ENCODE measurements at places on chromosomes 12 and 14.

DNA sequence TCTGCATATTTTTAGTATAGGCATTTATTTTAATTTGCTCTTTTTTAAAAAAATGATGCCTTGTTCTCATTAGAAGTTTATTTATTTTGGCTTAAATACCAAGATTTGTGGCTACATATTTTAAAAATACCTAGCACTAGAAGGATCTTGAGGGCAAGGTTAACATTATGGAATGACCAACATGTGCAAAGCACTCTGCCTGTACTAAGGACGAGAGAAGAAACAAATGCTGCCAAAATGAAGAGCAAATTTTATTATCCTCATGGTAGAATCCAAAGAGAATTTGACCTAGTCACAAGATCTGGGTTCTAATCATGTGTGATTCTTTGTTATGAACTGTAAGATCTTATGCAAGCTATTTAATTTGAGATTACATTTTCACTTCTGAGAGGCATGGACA lies 2.8 kb downstream of the CAND1 start:
- no peak for DNase-seq

DNA sequence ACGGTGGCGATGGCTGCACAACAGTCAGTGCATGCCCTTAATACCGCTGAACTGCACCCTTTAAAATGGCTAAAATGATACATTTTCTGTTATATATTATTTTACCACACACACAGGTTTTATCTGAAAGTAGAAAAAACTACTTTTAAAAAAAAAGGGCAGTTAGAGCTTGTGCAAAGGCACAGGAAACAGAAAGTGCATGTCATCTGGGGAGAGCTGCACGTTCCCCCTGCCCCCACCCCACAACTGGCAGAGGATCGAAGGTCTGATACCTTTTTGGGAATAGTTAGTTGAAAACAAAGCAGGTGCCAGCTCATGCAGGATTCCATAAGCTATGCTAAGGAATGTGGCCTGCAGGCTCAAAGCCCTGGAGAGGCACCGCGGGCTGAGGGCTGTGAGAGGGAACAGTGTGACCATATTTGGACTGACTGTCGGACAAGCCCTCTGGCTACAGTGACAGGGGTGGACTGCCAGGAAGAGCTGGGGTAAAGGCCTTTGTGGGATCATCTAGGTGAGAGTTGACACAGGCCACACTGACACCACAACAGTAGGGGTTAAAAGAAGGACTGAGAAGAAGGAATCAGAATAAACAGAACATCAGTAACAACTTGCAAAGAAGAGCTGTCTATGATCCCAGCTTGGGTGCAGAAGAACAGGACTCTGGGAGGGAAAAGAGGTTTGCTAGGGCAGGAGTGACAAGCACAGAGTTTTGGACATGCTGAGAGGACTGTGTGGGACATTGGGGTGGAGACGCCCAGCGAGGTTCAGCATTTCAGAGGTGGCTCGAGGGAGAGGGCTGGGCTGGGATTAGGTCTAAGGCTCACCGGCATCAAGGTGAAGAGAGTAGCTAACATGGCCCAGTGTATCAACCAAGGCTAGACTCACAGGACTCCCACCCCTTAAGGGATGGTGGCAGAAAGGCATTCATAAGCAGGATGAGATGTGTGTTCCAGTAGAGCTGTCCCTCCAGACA lies 54.6 kb downstream of the ACTN1 start:
- DNase-seq = no peak

DNA sequence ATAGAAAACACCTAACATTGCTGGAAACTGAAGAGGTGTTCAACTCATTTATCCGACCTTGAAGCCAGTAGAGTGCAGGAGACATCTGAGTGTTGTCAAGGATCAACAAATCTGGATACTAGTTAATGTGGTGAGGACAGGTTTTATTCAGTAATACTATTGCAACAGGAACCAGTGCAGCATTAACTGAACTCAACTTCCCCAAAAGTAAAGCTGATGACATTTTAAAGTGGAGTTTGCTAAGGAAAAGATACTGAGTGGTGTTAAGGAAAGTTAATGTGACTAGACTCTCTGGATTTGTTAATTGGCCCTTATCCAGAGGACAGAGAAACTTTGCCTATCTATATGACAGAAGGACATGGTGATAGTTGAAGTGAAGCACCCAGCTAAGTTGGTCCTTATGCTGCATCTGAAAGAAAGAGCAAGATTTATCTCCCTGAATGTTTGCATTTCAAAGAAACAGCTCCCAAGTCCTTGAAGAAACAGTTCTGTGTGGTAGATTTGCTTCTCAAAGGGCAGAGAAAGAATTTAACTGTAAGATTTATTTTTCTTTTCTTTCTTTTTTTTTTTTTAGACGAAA lies 1.2 kb upstream of the CLEC7A start:
- no peak for DNase-seq

- DNase-seq = no peak
Observed at GRCh38 chr14:100298551-100299237, 7.5 kb downstream of the SLC25A29 start.

GRCh38 chr14:101072945-101073597 lies 169.5 kb upstream of the RTL1 start:
- DNase-seq = no peak

DNA sequence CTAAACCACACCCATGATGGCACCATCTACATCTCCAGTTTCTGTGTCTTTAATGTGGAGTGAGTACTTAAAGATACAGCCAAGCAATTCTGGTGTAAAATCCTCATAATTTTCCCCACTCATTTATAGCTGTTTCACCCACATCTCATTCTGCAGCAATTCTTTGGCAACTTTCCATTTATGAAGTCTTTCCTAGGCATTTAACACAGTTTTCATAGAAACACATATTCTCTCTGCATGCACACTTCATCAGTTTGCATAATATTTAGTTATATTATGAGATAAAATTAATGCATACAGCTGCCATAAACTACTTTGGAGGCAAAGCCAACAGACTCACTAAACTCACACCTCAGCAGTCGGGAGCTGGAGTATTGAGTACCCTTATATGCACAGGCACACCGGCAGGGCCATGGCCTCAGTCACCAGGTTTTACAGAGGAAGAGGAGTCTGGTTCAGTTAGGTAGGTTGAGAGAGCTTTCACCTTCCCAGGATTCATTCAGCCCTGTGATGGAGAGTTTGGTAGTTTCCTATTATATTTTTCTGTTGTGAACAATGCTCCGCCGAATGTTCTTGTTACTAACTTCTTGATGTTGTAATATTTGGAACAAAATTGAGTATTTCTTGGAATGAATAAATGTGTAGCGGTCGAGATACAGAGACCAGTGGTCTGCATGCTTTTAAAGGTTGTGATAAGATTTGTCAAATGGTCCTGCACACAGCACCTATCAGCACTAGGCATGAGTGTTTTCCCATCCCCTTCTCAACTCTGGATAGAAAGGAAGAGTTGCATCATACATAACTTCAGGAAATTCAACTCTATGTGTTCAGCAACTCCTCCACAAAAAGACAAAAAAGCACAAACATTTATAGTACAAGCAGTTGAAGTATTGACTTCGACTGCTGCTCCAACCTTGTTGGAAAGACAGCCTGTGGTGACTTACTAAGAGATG lies 123.5 kb downstream of the TTC8 start:
- DNase-seq = no peak

GRCh38 chr12:129459886-129460285 lies 443.9 kb downstream of the TMEM132D start:
- no peak for DNase-seq

- DNase-seq = no peak
Observed at GRCh38 chr12:30580344-30580743, 115.3 kb downstream of the IPO8 start.

DNA sequence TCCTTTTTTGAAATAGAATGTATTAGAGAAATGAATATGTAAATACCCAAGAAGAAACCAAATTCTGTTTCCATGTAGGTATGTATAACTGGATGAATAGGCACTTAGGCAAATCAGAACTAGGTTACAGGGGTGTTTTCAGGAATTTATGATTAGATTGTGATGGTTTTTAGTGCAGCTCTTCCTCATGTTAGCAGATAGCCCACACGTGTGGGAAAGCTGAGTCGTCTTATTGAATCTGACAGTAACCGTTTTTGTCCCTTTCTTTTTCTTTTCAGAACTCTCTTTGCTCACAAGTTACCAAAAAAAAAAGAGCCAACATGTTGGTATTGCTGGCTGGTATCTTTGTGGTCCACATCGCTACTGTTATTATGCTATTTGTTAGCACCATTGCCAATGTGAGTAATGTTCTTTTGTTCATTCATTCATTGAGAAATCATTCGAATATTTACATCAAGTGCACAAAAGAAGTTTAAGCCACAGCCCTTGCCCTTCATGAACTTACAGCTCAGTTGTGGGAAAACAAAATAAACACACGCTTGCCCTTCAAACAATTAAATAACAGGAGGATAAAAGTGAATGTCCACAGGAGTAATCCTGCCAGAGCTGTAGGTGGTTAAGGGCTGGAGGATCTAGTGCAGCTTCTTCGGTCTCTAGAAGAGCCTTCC lies 14.8 kb downstream of the EMP1 start:
- no peak for DNase-seq

- no peak for DNase-seq
Observed at GRCh38 chr14:104865631-104866441, 768 bp downstream of the CEP170B start.

Data from stimulated activated CD8-positive, alpha-beta memory T cell treated with anti-CD3 and anti-CD28 coated beads, Interleukin-4, amount 100 ng/mL, for 1 hour (primary cell).